HT-29 (cell line): ENCODE measurements at places on chromosomes 3 and 15. TPM values are rescaled to one million over a fixed set of nuclear protein-coding genes. Genes with fewer than 3 reads are reported as not detected.
A peak's percentile ranks its signal among the peaks of the same experiment; 100 is the strongest.

- no peak for DNase-seq
Measured at GRCh38 chr3:42983927-42984326, 4.8 kb downstream of the GASK1A start.

DNA sequence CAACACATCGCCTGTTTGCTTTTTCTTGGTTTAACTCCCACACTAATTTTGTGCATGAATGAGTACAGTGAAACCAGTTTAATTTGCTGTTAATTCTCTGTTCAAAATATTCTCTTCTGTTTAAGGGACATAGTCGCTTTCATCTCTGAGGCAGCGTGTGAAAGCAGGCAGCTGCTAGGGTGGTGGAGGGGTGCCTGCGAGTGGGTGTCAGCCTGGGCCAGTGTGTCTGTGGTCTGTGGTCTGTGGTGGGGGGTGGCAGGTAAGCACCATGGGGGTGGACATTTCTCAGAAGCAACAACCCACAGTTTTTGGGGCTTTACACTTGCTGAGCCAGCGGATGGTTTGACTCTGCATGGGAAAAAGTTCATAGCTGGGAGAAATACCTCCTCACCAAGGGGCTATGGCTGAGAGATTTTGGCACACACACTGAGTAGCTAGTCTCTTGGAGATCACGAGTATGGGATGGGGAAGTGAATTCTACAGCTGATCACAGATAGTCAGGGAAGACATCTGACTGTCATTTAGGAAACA, 109.2 kb downstream of the EPHB1 start:
- DNase-seq: no peak

DNA sequence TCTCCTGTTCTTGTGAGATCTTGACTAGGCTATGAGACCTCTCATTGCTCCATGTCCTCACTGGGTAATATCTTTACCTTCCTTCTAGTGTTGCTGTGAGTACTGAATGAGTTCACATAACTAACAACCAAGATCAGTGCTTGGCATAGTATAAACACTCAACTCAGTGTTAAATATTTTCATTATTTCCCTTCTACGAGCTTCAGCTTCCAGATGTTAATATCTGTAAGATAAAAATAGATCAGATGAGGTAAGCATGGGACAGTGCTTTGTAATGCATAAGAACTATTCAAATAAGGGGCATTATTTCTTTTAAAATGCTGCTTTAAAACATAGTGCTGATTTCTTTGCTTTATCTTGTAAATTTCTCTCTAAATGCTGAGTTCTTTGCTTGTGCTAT, 130.8 kb downstream of the DIPK2A start:
- no peak for DNase-seq

GRCh38 chr15:64991536-64992135, 1.9 kb upstream of the SPG21 start:
- no peak for DNase-seq

DNA sequence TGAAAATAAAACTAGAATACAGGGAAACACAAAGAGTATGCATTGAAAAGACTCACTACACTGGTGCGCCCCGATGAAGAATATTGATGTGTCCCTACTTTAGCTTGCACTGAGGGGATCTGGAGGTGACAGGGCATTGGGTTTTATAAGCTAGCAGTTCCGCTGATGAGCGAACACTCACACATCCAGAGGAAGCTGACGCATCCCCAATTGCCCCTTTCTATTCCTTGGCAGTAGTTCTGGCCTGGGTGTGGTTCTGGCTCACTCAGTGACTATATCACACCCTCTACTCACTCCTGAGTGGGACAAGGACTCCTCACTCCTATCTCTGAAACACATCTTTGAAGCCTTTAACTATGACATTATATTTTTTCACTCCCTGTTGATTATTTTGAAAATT, 71.0 kb downstream of the B3GNT5 start:
- no peak for DNase-seq

GRCh38 chr15:41568350-41569017, 9.5 kb downstream of the TYRO3 start:
- DNase-seq: peak; percentile 35

GRCh38 chr3:132218817-132219755, 98.1 kb upstream of the ACP3 start:
- no peak for DNase-seq

Gene NAALADL2
- total RNA-seq: 4.4 and 9.4 TPM in 2 replicates

Gene DPPA4
- not detected in 2 replicates for total RNA-seq

- no peak for DNase-seq
Measured at GRCh38 chr3:57658536-57658935, 34.3 kb downstream of the DENND6A start.

Gene SNX22
- total RNA-seq: 0.03 and 0.18 TPM in 2 replicates
